ENCODE measurements at places on chromosomes 2 and 18.

DNA sequence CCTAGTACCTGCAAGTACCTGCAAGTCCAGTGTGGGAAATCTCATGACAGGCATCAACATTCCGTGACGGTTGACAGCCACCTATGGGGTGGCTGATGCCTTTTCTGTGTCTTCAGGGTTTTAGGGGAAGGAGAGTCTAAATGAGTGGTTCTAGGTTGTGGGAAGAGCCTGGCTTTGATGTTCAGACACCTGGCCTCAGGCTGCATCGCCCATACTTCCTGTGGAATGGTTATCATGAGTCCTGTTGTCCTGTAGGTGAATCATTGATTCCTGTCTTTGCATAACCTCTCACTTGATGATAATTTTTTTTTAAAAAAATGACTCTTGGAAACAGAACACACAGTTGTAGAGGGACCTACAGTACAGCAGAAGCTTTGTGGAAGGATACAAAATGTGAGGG, 108.9 kb downstream of the NEDD4L start:
- DNase-seq, result no peak

DNA sequence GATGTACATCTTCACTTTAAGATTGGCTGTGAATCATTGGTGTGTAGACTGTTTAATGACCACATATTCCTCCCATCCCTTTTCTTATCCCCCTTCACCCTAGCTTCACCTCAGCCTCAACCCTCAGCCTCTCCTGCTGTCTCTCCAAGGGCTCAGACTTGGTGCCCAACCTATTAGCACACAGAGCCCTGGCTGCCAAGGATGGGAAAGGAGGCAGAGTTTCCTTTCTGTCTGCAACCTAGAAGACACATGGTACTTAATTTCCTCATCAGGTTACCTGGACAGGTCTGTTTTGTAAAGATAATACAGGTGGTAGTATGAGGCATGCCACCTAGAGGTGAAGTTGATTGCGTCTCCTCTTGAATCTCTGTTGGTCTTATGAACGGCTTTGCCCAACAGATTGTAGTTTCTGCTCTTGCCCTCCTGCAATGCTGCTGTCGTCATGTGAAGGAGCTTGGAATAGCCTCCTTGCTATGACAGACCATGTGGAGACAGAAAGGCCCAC, 44.5 kb upstream of the RMND5A start:
- no peak for DNase-seq

- DNase-seq, result peak; percentile 77
These were observed 52.6 kb downstream of the NCK2 start for GRCh38 chr2:105797298-105797819.

DNA sequence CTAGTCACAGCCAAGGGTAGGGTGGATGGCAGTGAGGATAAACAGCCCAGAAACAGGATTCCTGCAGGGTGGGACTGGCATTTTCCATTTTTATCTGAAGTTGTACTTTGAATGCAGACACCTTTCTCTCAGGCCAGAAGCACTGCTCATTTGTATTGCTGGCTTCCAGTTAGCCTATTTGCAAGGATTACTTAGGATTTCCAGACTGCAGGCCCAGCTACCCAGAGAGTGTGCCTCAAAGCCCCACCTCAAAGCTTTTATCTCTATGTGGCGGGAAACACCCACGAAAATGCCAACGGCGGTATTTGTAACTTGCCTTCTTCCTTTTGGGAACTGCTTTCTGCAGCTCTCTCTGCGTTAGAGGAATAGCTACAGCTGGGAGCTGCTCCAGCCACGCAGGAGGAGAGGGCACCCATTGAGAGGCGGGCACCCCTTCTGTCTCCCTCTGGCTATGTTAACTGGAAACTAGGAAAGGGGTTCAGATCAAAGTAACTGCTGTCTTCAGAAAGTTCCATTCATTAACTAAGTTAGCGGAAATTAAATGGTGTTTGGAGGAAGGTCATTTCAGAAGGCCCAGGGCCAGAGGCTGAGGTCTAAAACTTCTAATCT, 144.9 kb downstream of the TGIF1 start:
- DNase-seq, result peak; percentile 73

GRCh38 chr2:77713412-77713811, 191.2 kb upstream of the LRRTM4 start:
- no peak for DNase-seq

DNA sequence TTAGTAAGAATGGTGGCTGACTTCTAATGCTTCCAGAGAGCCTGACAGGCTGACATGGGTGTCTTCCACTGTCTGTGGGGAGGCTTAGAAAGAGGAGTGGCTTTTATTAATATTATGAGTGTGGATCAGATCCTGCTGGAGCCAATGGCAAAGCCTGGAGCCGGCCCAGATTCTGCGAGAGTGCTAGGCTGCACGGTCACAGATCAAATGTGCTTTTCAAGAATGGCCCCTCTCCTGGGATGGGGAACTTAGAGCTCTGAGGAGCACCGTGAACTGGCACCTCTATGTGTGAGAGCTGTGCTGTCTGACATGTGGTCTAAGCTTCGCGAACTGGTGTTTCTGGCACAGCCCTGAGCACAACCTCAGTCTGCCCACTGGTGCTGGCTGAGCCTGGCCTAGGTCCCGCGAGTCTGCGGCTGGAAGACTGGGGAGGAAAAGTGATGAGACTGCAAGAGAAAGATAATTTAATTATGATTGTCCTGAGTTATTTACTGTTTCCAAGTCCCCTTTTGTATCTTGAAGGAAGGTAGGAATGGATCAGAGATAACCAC, 70.4 kb downstream of the ASAP2 start:
- DNase-seq, result no peak

GRCh38 chr2:29063646-29064345, 10.5 kb downstream of the PCARE start:
- DNase-seq, result no peak

GRCh38 chr2:181998891-181999654, 13.4 kb downstream of the PPP1R1C start:
- no peak for DNase-seq

DNA sequence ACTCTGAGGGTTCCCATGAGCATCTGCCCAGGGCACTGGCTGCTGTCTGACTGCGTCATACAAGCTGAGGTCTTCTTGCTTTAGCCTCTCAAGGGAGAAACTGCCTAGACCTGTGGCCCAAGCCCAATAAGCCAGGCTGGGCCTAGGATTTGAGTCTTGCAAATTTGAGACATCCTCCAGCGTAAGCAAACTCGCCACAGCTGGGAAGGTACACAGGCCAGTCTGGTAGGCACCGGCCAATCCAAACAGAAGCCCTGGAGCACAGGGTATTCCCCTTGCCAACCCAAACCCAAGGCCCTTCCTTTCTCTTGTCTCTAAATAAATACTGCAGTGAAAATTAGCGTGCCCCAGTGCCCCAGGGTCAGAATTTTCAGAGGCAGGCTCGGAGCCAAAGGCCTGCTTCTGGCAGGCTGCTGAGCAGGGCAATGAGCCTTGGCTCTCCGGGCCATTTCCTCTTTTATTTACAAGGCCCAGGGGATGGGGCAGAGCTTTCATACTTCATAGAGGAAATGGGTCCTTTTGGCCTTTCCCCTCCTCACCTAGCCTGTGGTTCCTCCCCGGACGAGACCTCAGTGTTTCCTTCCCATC, 33.3 kb downstream of the POLR1A start:
- no peak for DNase-seq

- DNase-seq, result no peak
These were observed 376.5 kb downstream of the TMEM182 start for GRCh38 chr2:103138123-103138901.

- DNase-seq, result no peak
These were observed 356.2 kb upstream of the SMIM21 start for GRCh38 chr18:75783566-75784281.

GRCh38 chr2:75108937-75109482, 90.3 kb downstream of the TACR1 start:
- no peak for DNase-seq

DNA sequence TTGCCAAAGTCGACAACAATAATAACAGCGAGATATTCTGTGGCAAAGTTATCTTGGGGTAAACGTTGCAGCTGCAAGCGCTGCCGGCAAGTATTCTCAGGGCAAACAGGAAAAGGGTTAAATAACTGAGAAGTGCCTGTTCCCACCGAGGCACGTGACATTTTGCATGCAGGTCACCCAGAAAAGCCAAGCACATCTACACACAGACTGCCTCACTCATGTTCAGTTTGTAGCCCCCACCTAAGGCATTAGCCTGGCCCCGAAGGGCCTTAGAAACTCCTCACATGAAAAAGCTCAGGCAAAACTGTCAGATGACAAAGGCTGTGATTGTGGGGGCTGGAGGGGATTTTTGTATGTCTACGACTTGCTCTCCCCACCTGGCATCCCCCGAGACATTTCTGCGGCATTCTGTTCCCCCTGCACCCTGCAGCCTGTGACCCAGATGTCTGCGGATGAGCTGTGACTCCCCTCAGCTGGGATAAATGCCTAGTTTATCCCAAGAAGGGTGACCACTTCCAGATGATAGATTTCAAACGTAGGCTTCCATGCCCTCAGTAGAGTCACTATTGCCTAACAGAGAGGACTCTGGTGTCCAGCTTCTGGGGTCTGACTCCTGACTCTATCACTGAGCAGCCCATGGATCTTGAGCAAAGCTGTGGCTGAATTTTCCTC, 215.2 kb upstream of the SIX2 start:
- peak; percentile 82 for DNase-seq

- DNase-seq, result no peak
These were observed 40.1 kb downstream of the AGPS start for GRCh38 chr2:177432703-177433102.

GRCh38 chr18:78542204-78542603, 437.4 kb upstream of the SALL3 start:
- DNase-seq, result no peak

DNA sequence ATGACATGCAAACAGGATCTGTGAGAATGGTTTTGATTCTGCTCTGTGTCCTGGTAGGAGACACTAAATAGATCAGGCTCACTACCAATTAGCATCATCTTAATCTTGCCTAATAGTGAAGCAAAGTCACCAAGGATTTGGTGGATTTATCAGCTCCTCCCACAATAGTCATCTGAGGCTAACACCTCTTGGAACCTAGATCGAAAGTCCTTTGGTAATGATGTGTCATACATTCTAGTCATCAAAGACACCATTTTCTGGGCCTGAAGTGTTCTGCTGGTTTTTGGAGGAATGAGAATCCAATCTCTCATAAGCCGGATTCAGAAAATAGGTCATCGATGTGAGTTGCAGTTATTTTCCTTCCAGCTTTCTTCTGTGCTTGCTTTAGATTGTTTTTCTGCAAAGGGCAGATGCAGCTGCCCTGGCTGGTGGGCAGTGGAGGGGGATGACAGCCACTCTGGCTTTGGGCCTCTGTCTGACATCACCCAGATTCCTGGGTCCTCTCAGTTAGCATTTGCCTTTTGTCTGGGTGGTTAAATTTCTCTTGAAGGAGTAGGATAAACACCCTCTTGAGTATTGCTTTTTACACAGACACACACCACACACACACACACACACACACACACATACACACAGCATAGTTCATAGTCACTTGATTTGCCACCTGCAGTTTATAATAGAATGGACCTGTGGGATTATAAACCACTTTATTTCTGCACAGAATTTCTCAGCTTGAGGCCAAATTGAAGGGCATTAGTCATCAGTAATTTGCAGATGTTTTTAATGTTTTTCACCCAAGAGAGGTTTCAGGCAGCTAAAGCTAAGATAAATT, at the start of gene MYO3B:
Gene MYO3B (plus strand): TSS at position 198 of the 832 bp plus-strand sequence. CDS start 141 bp downstream, at position 339.
- no peak for DNase-seq

DNA sequence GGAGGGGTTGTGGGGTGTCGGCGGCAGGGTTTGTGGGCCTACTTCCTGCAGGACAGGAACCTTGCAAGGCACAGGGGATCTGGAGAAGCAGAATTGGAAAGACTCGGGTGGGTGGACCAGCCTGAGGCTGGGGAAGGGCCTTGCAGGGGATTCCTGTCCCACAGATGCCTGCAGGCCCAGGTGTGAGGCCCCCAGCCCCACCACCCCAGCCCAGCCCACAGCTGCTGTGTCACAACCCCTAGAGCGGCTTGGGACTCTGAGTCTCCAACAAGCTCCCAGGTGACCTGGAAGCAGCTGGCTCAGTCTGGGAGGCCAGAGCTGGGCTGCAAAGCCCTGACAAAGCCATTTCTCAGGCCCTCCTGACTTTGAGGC, 93.1 kb downstream of the ZFP36L2 start:
- peak; percentile 84 for DNase-seq

DNA sequence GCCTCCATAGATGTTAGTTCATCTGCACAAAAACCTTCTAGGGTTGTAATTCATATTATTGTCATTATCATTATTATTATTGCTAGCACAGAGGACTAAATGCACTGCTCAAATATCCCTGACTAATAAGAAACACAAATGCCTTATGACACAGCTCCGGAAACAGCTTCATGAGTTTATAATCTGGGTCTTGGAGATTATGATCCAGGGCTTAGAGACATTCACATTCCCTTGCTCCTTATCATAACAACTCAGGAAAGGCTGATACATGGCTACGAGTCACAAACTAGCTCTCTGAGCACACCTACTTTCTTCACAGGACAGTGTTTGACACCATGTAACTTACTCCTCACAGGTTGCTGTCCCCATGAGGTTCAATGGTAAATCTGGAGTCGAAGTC, 102.2 kb upstream of the TTC39C start:
- DNase-seq, result no peak

DNA sequence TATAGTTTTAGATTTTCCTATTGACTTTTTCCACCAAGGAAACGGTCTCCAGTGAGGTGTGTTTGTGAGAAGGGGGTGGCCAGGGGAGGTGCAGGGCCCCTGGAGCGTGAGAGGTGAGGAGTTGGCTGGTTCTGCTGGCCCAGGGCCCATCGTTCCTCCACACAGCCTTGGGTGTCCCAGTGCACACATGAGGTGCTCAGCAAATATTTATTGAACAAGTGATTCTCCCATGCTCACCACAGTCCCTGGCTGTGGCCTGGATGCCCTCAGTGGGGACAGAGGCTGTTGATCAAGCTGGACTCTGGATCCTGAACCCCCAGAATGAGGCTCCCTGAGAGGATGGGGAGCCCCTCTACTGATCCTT, 5.0 kb downstream of the HAAO start:
- DNase-seq, result no peak

DNA sequence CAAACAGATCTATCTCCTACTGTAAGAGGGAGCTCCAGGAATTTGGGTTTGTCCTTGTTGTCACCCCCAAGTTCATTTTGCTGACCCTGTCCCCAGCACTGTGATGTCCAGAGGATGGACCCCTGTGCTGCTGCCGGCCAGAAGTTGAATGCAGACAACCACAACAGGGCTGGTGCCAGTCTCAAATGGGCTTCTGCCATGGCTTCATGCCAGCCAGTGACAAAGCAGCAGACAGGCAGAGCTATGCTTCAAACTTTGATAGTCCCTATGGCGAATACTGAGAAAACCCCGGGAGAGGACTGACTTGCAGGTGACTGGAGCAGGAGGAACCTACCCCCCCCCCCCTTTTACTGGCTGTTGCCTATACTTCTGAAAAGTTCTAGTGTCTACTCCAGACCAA, 3.2 kb downstream of the SMAD7 start:
- no peak for DNase-seq

DNA sequence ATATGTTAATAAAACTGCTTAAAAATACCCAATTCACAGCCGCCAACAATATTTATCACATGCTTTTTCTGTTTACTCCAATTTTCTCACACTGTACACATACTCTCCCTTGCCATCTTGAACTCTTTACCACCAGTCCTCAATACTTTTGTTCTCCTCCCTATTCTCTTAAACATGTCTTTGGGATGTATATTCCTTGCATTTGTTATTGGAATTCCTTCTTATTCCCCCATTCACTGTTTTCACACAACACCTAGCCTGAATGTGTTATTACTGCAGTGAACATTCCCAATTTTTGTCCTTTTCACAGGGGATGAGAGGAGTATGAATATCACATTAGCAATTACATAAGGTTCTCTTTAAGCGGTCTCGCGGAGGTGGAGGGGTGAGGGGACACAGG, 94.7 kb downstream of the USP34 start:
- no peak for DNase-seq

GRCh38 chr2:143429932-143430679, 300.9 kb downstream of the ARHGAP15 start:
- DNase-seq, result no peak

- no peak for DNase-seq
These were observed 198.1 kb downstream of the MCFD2 start for GRCh38 chr2:46717344-46718121.

All from DND-41 (cell line).